Kidney (tissue), 22 donors: ENCODE measurements at places on chromosomes 1 and 21.

DNA sequence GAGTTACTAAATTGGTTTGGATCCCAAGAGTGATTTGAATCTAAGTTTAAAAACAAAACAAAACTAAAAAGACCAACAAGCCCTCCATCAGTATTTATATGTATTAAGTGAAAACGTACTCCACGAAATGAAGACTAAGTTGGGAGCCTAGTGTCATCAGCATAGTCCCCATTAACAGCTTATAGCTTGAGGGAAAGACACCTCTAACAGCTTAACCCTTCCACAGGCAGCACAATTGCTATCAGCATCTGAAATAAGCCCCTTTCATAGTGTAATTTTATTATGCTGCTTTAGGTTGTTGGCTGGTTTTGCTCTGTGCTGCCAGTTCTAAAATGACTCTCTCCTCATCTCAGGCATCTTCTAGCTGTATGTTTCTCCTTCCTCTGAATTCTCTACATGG, 25.8 kb upstream of the ST6GALNAC5 start:
- no peak for DNase-seq

- DNase-seq, result no peak
Observed at GRCh38 chr1:4027492-4028138, 127.5 kb upstream of the C1orf174 start.

DNA sequence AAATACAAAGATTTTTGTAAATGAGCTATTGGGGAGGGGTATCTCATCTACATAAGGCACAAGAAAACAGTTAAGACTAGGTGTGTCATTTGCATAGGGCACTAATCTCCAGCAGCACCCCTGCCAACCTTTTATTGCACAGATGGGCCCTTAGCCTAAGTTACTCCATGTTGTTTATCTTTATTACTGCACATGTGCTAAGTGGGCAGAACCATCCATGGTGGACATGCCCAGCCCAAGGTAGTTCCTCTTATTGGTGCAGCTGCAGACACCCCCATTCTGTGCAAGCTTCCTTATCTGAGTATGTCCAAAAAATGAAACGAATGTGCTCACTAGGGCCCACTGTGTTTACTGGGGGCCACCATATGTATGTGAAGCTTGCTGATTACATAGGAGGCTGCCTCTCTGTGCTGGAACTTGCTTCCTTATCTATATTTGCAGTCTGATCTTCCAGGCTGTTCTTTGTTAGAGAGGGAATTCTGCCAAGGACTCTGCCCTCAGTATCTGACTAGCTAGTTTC, 77.3 kb upstream of the NEK7 start:
- DNase-seq, result no peak

DNA sequence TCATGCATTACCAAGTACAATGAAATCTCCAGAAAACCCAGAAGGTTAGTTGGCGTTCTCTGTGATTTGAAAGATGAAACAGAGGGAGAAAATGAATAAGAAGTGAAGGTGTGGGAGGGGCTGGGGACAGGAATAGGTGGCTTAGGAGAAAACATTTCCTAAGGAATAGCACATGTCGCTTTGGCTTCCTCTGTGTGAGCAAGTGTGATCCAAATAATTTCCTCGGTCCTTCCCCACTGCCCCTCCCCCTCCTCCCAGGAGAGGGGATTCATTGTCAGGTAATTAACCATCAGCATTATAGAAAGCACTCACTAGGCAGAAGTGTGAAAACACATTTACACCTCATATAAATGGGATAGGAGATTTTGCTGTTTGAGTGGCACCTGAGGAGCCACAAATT, 105.5 kb downstream of the NUF2 start:
- DNase-seq, result no peak

DNA sequence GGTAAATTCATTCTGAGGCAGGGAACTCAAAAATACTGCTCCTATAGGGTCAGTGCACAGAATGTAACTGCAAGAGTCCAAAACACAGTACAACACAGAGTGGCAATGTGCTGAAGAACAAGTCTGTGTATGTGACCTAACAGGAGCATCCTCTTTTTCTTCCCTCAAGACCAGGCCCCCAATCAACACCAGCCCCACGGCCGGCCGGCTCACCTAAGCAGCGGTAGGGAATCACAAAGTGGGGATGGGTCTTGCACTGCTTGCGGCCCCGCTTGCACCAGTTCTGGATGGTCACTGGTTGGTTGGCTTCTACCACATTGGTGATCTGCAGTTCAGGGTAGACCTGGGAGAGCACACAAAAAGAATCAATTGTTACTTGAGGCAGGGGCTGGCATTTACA, 80.8 kb downstream of the APP start:
- DNase-seq, result no peak

DNA sequence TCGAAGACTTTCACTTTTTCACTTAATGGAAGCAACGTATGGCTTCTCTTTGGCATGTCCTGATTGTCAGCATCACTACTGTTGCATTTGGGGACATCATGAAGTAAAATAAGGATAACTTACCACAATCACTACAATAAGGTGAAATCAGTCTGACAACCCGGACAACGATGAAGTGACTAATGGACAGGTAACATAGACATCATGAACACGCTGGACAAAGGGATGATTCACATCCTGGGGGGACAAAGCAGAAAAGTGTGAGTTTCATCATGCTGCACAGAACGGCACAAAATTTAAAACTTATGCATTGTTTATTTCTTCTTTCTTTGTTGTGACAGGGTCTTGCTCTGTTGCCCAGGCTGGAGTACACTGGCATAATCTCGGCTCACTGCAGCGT, 53.9 kb downstream of the FH start:
- DNase-seq, result no peak

DNA sequence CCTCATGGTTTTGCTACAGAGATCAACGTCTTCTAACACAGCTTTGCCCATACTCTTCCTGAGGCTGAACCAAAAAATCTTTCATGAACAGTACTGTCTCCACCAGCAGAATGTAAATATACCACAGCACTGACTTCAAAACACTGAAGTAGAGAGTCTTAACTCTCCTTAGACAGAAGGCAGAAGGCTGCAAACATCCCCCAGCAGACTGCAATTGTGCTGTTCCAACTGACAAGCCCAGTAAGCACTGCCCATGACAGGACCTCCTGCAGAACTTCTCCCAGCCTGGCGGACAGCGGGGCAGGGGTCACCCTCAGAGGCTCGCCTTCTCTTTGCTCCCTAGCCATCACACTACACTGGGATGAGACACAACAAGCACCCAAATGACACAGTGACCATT, 218.7 kb downstream of the RERE start:
- peak; percentile 29 for DNase-seq

DNA sequence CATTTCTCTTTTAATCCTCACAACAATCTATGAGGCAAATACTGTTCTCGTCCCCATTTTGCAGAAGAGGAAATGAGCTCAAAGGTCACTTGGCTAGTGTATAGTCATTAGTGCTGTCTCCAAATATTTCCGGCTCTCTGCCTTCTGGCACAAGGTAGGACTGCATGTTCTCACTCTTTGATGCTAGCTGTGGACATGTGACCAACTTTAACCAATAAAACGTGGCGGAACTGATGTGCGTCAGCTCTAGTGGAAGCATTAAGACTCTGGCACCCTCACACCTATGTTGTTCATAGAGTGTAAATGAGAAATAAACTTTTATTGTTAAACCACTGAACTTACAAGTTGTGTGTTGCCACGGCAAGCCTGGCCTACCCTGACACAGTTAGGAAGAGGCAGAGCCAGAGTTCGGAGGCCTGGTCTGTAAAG, 5.0 kb upstream of the KIF21B start:
- no peak for DNase-seq

- no peak for DNase-seq
Observed at GRCh38 chr1:68344208-68344607, 105.5 kb downstream of the RPE65 start.

- DNase-seq, result no peak
Observed at GRCh38 chr1:25137521-25138395, 94.5 kb downstream of the SYF2 start.

DNA sequence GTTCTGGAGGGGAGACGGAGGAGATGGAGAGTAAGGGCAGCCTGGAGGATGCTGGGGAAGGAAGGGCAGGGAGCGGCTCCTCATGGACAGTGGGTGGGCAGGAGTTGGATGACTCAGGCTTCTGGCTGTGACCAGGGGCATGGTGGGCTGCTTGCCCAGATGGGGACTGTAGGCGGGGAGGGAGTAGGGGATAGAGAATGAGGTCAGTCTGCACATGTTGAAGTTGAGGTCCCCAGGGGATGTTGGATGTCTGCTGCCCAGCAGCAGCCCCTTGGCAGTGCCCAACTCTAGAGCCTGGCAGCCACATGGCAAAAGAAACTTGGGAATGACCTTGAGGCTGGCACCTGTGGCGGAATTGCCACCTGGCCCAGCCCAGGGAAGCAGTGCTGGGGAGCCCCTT, 6.4 kb downstream of the SELENON start:
- no peak for DNase-seq

GRCh38 chr1:36349839-36350238, 26.4 kb upstream of the EVA1B start:
- no peak for DNase-seq

DNA sequence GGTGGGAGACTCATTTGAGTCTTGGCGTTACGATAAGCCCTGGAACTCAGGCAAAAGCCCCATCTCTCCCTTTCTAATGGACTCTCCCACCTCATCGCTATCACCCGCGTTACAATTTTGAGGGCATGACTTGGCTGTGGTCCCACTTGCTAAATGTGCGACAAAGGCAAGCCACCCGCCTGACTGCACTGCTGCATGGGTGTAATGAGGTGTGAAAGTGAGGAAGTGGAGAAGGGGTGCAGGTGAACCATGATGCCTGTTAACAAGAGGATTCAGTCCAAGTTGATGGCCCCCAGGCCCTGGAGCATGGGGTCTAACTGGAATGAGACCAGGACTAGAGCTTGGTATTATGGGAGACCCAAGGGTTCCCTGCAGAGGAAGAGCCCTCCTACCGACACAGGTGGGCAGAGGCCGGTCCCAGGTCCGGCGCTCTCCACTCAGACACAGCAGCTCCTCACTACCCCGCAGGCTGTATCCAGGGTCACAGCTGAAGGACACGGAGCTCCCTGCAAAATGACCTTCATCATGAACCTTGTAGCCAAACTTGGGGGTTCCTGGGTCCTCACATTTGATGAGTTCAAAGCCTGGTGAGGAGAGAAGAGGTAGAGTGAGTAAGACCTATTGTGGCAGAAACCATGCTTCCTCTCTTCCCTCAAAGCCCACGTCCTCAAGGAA, 165.4 kb upstream of the HMGB4 start:
- DNase-seq, result no peak

DNA sequence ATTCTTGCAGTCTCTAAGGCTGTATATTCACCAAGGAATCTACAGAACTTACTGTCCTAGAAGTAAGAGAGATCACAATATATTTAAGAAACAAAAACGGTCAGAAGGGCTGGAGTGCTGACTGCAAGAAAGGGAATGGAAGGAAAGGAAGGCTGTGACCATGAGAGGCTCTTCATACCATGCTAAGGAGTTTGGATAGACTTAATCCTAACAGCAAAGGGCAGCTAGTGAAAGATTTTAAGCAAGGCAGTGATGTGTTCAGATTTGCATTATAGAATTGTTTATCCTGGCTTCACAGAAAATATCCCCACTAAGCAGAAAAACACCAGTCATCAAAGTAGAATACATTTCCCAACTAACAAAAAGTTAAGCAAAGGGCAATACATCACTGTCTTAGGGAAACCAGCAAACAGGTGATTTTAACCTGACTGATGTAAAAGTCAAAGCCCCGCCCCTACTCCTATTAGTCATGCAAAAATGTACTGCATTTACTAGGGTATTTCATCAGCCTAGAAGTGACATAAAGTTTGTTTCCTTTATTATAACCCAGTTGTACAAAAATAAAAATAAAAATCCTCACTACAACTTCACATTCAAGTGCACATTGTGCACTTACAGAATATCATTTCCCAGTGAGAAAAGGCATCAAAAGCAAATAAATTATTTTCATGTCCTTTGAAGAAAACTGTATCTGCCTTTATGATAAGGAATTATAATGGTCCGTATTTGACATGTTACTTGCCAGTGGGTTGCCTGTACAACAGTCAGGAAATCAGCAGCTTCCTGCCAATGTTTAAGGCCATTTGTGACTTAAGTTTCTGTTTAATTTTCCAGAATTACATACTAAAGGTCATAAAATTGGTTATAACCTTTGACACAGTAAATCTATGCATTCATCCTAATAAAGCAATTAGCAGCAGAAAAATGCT, 17.2 kb downstream of the JAK1 start:
- no peak for DNase-seq

DNA sequence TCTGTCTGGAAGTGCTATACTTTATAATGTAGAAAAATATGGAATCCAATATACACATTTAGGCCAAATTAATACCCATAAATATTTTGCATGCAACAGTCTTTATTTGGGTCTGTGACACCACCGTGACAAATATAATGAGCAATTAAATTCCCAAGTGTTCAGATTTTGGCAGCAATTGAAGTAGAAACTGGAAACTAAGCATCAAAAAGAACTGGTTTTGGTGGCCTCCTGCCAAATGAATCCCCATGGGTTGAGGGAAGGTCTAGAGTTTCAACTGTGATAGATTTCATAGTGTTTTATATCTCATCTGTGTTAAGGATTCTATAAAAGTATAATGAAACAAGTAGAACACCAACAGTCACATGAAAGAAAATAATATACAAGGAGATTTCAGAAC, 88.4 kb downstream of the DPYD start:
- DNase-seq, result peak; percentile 11

DNA sequence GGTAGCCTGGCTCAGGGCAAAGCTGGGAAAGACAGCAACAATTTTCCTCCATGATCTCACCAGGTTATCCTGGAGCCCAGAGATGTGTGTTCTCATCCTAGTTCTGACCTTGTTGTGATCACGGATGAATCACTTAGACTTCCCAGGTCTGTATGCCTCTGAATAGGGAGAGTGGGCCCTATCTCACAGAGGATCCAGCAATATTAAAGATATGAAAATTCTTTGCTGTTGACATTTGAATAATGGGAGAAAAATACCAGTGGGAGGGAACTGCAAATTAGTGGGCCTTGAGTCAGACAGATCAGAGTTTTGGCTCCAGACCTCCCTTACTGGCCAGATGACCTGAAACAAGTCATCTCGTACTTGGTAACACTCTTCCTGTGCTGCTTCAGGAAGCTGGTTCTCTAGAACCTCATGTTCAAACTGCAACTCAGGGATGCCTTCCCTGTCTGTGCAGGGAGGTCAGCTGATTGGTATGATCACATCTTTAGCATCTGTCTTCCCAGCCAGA, 32.8 kb upstream of the RNF19B start:
- no peak for DNase-seq

GRCh38 chr1:43007377-43008114, 48.9 kb upstream of the SLC2A1 start:
- DNase-seq, result peak; percentile 88

- no peak for DNase-seq
Observed at GRCh38 chr21:38815060-38815405, 9.3 kb downstream of the ETS2 start.

DNA sequence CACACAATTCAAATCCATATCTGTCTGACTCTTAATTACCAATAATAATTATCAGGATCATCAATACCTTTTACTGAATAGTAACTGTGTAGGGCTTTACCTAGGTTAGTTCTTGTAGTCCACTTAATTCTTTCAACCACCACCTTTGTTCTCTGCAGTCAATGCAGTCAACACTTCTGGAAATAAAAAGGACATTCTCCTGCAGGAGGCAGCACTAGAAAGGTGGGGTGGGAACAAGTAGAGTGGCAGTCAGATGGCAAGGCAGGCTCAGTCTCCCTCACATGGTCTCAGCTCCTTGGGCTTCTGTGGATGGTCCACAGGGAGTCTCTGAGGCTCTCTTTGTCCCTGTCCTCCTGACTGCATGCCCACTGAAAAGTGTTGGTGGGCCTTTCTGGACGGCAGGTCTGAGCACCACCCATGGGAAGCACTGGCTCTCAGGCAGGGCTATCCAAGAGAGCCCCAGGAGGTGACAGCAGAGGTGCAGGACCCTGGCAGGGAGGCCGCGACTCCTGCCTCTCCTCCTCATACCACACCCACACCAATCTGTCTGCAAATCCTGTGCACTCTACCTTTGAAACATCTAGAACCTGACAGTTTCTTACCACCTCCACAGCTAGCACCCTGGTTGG, 237.3 kb downstream of the FOXD2 start:
- DNase-seq, result no peak
